Anterior cingulate cortex (tissue), 58 donors: ENCODE measurements at places on chromosomes 2 and 18.

- DNase-seq: no peak
These were observed 10.5 kb downstream of the DRC1 start for GRCh38 chr2:26412091-26412673.

DNA sequence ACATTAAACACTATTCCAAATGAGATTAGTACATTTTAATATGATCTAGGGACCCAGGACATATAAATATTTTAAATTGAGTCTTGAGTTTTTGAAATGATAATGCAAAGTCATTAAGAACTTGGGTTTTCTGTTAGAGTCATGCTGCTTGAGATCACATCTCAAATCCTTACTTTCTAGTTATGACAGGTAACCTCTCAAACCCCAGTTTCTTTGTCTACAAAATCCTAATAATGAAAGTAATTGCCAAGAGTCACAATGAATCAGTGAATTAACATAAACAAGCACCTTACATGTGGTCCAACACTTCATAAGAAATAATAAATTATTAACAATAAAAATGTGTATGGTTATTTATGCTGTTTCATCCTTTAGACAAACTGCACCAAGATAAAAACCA is 607.6 kb downstream of the LRP1B start:
- no peak for DNase-seq

GRCh38 chr18:45197526-45197970 is 417.7 kb upstream of the SLC14A2 start:
- no peak for DNase-seq

DNA sequence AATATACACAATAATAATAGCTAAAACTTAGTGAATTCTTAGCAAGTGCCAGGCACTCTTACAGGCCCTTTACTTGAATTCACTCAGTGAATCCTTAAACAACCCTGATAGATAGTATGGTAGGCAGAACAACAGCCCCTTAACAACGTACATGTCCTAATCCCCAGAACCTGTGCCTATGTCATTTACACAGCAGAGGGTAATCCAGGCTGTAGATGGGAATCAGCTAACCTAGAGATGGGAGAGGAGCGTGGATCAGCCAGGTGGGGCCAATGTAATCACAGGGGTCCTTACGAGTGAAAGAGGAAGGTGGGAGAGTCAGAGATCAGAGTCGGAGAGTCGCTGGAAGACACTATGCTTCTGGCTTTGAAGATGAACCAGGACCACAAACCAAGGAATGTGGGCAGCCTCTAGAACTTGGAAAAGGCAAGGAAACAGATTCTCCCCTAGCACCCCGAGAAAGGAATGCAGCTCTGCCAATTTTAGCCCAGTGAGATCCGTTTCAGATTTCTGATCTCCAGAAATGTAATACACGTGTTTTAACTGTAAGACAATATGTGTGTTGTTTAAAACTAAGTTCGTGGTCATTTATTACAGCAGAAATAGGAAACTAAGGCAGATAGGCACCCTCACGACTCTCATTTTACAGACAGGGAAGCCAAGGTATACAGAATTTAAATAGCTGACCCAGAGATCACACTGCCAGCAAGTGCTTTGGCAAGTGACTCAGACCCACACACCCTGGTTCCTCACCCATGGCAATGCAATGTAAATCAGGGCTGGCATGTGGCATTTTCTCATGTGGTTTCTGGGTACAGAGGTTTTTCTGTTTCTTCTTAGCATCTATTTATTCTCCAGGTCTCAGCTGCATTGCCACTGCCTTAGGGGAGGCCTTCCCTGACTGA is 68.9 kb downstream of the DOCK10 start:
- no peak for DNase-seq

DNA sequence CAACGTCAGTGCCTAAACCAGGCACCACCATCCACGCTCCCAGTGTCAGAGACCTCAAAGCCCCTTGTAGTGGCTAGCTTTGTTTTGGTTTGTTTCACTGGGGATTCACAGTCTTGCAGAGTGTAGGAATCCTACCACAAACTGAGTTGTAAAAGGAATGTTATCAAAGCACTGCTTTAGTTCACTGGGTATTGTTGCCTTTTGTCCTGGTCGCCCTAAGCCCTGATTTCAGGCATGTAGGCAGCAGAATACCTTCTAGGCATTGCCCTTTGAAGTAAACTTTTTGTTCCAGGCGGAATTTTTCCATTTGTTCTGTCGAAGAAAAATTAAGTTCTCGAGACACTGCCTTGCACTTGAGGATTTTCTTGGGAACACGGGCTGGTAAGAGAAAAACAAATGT is 29.4 kb downstream of the PTMA start:
- no peak for DNase-seq

DNA sequence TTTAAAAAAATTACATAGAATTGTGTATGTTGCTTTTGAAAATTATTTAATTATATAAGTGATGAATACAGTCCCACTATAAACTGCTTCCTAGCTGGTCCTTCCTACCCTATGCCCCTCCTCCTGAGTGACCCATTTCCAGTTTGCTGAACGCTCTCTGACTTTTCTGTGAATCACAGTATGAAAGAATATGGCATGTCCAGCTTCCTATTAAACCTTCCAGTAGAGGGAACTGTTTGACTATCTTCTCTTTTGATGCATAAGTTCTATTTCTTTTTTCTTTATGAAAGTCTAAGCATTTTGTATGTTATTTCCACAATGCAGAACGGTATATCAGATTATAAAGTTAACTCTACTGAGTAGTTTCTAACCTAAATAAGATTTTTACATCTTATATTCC is 41.3 kb downstream of the PSMG2 start:
- DNase-seq: no peak

DNA sequence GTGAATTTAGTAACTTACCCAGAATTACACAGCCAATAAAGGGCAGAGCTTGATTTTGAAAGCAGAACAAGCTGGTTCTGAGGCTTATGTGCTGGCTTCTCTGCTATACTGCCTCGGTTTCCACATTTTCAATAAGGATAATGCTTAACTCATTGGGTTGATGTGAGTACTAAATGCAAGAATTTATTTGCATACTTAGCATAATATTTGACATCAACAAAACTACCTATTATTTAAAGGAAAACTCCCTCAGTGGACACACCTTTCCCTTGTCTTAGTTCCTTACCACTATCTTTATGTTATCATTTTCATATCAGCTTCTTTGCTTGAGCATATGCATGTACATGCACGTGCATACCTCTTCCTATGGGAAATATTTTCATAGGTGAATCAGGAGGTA is 3.0 kb upstream of the TGFA start:
- DNase-seq: no peak

GRCh38 chr2:174711206-174711605 is 53.1 kb downstream of the CHRNA1 start:
- no peak for DNase-seq

DNA sequence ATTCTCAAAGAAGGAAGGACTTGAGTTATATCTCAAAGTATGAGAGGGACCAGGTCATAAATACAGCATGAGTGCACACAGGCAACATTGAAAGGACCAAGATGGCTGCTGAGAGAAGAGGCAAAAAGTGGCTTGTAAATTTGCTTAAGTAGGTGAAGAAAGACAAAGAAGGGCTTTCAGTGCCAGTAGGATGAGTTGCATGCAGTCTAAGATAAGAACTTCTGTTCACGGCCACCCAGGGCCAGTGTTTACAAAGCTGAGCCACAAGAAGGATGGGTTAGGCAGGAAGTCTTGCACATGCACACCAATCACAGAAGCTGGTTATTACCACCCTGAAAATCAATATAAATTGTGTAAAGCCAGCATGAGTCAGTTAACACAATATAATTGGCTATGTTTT is 3.1 kb upstream of the ABCB11 start:
- no peak for DNase-seq

GRCh38 chr2:232981767-232982360 is 31.2 kb downstream of the NGEF start:
- no peak for DNase-seq

DNA sequence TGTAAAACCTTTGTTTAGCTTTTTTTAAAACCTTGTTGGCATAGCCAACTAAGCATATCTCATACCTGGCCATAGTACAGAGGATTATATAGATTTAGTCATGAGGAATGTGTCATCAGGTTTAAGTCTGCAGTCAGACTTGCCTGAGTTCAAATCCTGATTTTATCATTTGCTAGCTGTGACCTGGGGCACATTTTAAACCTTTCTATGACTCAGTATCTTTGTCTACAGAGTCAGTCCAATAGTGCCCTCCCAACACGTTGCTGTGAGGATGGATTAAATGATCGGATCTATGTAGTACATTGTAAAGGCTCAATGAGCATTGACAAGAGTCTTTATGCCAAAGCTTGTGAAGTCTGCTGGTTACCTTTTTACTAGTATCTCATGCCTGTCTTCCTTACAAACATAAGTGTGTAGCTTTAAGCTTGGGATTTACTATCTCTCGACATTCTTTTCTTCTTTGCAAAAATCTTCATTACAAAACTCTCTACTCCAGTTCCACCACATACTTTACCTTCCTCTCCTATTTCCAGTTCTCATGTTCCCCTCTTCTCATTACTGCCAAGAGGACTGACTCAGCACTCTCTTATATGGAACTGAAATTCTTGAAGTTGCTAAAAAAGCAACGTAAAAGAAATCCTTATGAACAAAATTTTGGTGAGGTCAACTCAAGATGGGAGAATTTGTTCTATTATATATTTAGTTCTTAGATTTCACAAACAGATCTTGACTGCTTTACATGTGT is 68.1 kb upstream of the RBMS1 start:
- DNase-seq: no peak

- DNase-seq: no peak
These were observed 20.1 kb downstream of the ARID5A start for GRCh38 chr2:96556441-96557330.

- DNase-seq: no peak
These were observed 97.2 kb downstream of the AGPS start for GRCh38 chr2:177489719-177490301.

- no peak for DNase-seq
These were observed 297.6 kb downstream of the CDH7 start for GRCh38 chr18:66048406-66048805.

DNA sequence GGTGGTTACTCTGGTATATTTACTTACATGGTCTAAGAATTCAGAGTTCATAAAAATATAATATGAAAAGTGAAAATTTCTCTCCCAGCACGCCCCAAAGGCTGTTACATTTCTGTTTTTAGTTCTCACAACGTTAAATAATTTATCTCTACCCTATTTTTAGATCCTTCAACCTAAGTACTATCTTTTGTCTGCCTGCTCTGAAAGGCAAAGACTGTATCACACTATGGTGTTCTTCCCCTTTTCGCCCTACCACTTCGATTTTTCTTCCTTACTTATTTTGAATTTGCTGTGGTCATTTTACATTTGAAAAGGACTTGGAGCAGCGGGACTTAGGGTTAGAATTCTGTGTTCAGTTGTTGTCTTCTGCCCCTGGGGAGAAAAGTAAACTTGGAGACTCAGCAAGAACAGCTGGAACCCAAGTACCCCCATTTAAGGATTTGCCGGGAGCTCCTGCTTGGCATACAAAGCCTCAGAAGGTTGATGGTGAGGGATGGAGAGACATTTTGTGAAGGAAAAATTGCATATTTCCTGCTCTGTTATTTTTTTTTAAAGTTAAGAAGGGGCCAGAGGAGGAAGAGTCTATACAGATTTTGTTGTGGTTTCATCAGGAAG is 19.0 kb downstream of the ADAM23 start:
- DNase-seq: no peak

GRCh38 chr2:48292393-48292792 is 237.6 kb upstream of the STON1 start:
- DNase-seq: no peak

GRCh38 chr2:38301969-38302702 is 74.9 kb downstream of the ATL2 start:
- DNase-seq: no peak
